Spleen (tissue), 13 donors: ENCODE measurements at places on chromosomes 4 and X. TPM values are rescaled to one million over a fixed set of nuclear protein-coding genes. Genes with fewer than 3 reads are reported as not detected.

Gene TMSB15B
- 5.4 TPM for total RNA-seq

Gene TRMT44
- 19.8 TPM for total RNA-seq

Gene DCHS2
- total RNA-seq, result 0.05 TPM

Gene LRP2BP
- total RNA-seq, result 1.1 TPM

- no peak for DNase-seq
Measured at GRCh38 chr4:37949636-37950426, 10.4 kb upstream of the PTTG2 start.

GRCh38 chr4:15976456-15977447 is 13.8 kb upstream of the FGFBP2 start:
- no peak for DNase-seq

DNA sequence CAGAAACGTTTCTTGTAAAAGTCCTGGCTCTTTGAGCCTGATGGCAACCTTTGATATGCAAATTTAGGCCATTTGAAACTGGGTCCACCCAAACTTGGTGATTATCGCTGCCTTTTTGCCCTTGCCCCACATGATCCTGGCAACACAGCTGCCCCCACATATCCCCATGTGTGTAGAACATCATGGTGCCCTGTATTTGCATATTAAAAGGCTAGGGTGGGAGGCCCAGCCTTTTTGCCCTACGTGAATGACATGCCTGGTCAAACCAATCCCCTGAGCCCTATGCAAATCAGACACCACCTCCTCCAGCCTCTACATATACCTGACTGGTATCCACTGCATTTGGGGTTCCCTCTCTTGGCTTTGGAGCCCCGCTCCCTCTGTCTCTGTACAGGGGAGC is 202.4 kb downstream of the MAB21L2 start:
- DNase-seq, result no peak

DNA sequence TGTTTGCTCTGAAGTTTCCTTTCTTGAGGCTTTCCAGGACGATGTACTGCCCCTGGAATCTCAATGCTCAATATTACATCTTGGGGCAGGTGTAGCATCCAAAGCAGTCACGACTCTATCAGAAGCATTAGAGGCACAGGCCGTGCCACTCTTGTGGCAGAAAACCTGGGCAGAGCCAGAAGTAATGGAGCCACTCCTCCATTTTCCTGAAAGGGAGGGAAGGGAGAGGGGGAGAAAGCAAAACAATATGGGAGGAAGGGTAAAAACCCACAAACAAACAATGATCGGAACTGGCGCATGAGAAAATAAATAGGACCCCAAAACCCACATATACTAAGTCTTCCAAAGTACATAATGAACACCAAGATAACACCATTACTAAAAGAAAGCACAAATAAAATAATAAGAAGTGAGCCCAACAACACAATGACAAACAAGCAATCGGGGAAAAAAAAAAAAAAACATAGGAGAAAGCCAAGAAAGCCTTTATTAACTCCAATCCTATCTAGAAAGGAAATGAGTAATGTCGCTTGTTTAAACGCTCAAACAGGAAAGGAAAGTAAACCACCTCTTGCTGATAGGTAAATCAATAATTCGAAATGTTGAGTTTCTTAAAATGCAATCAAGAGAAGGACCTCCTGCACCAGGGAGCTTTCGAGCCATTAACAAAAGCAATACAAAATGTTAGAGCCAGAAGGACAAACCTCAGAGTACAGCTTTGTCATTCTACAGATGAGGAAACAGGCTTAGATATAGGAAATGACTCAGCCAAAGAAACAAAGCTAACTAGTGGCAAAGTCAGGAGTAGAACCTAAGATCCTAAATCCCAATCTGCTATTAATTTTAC is 117.4 kb downstream of the ATRX start:
- DNase-seq, result no peak

GRCh38 chr4:86730310-86730709 is 118.9 kb downstream of the SLC10A6 start:
- DNase-seq, result no peak

GRCh38 chr4:102535398-102536082 is 34.4 kb downstream of the NFKB1 start:
- DNase-seq, result no peak

DNA sequence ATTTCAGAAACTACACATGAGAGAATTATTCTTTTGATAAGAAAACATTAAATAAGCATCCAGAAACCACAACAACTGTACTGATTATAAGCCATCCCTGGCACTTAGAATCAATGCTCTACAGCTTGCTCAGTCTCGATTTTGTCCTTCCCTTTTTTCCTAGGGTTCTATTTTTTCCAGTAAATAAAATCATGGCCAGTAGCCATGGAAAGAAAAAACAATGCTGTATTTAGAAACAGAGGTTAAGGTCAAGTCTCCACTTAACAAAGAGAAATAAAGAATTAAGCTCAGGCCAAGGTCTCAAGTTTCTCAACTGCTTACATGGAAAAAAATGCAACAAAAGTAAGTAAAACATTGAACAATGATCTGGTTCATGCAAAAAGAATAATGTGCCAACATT is 38.7 kb upstream of the GRID2 start:
- no peak for DNase-seq
